NCI-H1092 (cell line): ENCODE measurements at places on chromosomes 1 and 21.

GRCh38 chr1:108574008-108574407 is 14.1 kb downstream of the EEIG2 start:
- no peak for DNase-seq

GRCh38 chr1:167744901-167745300 is 23.1 kb downstream of the MPZL1 start:
- no peak for DNase-seq

DNA sequence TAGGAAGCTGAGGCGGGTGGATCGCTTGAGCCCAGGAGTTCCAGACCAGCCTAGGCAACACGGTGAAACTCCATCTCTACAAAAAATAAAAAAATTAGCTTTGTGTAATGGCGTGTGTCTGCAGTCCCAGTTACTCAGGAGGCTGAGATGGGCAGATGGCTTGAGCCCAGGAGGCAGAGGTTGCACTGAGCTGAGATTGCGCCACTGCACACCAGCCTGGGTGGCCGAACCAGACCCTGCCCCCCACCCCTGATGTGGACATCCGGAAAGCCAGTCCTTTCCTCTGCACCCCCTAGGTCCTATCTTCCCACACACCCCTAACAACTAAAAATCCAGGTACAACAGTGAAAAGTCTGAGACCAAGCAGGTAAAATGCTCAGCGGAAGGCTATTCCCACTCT is 71.9 kb downstream of the PLD5 start:
- DNase-seq: no peak

GRCh38 chr1:180927841-180928240 is 15.1 kb downstream of the KIAA1614 start:
- peak; percentile 82 for DNase-seq

DNA sequence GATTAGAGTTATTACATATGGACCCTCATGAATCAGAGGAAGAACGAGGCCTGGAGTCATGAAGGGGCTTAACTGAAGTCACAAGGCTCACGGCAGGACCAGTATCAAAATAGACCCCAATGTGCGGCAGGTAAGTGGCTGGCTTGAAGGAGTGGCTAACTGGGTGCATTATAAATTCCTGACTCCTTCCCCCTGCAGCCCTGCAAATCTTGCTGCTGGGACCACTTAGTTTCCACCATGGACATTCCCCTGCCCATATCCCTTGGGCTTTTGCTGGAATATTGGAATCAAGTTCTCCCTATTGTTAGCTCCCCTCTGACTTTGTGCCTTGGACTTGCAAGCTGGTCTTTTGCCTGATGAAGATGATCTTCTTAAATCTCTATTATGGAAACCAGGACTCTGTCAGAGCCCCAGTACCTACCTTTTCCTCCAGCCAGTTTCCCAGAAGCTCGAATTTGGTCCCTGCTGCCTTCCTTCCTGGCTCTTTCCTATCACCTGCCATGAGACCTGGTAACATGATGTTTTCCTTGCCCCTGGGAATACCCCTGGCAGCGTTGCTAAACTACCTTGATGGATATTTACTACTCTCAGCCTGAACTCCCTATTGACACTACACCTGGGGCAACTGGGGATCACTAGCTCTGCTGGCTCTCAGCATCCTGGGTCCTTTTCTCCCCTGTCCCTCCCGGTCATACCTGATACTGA is 156.0 kb upstream of the JUN start:
- DNase-seq: no peak

GRCh38 chr21:27703791-27704190 is 736.9 kb upstream of the ADAMTS5 start:
- DNase-seq: no peak

DNA sequence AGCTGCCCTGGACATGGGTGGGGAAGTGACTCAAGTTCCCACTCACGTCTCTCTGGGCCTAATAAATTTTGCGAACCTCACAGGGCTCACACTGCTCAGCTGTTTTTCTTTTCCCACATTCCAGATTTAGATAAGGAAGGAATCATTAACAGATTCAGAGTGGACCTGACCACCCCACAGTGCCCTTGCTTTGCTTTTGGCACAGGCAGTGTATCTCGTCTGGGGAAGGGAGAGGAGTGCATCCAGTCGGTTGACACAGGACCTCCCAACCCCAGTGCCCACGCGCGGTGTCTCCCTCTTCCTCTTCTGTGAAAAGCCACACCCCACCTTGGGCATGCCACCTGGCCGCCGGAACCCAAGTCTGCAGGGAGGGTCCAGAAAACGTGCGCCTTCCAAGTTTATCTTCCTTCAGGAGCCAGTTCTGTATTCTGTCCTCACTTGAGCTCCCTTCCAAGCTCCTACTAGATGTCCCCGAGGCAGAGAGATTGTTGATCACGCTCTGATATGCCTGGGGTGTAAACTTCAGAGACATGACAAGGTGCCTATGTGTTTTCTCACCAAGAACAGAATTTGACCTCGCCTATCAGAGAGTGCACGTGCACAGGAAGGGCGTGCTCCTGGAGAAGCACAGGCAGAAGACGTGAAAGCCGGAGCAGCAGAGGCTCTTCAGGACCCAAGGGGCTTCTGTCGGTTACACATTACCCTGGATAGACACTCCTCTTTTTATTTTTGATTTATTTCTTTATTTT is 9.5 kb upstream of the SLC2A5 start:
- no peak for DNase-seq

GRCh38 chr1:199009447-199009846 is 370.6 kb downstream of the PTPRC start:
- no peak for DNase-seq

GRCh38 chr21:27674041-27674615 is 707.2 kb upstream of the ADAMTS5 start:
- no peak for DNase-seq

- DNase-seq: no peak
Measured at GRCh38 chr1:18064534-18064933, 43.1 kb upstream of the IGSF21 start.

DNA sequence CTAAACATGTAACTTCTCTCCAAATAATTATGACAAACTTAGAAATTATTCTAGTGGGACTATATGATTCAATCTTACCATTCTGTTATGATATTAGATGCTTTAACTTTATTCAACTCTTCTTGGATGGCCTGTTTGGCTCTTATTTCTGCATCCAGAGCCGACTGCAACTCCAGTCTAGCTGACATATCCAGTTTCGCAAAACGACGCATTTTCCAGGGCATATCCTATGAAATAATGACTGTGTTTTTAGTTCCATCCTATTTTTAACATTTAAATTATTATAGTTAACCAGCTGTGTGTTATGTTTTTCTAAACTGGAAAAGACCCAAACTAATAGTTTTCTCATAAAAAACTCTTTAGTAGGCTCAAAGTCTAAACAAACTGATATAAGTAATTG is 133.7 kb downstream of the COQ8A start:
- DNase-seq: no peak

DNA sequence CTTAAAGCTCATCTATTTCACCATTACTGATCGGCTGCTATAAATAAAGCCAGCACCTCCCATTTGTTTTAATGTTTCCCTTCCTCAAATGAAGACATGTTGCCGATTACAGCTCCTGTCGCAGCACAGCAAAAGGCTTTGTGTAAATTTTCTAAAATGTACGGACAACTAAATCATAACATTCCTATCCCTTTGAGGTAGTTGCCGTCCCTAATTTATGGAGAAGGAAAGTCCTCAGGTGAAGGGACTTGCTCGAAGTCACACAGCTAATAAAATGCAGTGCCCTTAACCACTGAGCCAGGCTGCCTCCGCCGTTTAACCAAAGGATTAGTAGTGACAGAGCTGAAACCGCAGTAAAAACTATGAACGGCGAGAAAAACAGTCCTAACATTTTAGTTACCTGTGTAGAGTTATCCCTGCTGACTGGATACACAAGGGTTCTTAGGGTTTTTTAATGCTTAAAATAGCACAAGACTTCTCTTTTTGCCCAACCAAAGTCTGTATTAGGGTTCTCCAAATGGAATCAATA is 871 bp downstream of the PINK1 start:
- DNase-seq: no peak

DNA sequence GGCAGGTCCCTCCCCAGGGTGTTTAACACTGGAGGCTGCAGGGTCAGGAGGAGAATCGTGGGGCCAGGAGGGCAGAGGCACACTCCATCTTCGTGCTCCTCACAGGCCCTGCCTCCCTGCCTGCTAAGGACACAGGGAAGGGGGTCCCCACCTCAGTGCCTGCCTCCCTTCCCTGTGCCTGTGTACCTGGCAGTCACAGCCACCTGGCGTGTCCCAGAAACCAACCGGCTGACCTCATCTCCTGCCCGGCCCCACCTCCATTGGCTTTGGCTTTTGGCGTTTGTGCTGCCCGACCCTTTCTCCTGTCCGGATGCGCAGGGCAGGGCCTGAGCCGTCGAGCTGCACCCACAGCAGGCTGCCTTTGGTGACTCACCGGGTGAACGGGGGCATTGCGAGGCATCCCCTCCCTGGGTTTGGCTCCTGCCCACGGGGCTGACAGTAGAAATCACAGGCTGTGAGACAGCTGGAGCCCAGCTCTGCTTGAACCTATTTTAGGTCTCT is 623 bp upstream of the BGLAP start:
- DNase-seq: no peak

DNA sequence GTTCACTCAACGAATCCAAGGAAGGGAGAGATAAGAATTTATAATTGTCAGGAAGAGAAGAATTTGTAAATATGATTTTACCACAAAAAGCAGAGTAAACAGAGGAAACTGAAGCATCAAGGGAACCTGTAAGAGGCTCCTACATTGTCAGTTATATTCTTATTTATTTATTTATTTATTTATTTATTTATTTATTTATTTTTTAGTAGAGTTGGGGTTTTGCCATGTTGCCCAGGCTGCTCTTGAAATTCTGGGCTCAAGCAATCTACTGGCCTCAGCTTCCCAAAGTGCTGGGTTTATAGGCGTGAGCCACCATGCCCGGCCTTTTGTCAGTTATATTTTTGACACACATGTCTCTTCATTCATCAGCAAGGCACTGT is 47.1 kb downstream of the FCRL3 start:
- DNase-seq: no peak

GRCh38 chr1:6205849-6206519 is at the start of gene RNF207:
Gene RNF207, plus strand, starts transcription at chr1:6206119. Its CDS starts 417 bp downstream, at chr1:6206536.
- no peak for DNase-seq

DNA sequence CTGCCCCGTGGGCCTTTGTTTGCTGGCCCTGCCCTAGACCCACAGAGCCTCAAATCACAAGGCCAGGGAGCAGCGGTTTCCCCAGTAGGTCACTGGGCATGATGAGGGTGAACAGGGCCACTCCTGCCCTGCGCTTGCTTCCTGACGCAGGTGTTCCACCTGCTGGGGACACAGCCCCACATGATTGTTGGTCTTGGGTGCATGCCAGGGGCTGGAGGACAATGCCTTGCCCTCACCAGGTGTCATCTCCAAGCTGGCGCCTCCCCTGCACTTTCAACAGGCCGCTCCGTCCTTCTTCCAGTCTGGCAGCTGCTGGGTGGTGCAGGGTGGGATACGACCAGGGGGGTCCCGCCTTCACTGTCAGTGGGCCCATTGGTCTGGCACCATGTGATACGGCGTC is 24.3 kb downstream of the IL10RB start:
- DNase-seq: peak; percentile 37

GRCh38 chr21:20306836-20307235 is 691.4 kb upstream of the NCAM2 start:
- no peak for DNase-seq

DNA sequence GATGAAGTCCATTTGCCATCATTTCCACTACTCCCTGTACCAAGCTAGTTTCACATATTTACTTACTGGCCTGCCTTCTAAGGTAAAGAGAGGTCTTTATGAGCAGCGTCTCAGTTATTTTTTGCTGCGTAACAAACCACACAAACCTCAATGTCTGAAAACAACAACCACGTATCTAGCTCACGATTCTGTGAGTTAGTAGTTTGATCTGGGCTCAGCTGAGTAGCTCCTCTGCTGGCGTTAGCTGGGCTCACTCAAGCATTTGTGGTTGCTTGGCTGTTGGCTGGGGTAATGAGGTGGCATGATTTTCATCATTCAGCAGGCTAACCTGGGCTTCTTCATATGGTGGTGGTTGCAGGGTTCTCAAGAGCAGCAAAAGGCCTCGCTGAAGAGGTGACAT is 225.4 kb downstream of the FOXD2 start:
- no peak for DNase-seq

DNA sequence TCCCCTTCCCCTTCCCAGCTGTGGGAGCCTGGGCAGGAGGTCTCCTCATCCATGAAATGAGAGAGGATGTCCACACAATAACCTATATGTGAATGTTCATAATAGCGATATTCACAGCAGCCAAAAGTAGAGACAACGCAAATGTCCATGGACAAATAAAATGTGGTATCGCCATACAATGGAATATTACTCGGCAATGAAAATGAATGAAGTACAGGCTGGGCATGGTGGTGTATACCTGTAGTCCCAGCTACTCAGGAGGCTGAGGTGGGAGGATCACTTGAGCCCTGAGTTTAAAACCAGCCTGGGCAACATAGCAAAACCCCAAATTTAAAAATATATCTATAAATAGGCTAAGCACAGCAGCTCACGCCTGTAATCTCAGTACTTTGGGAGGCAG is 12.9 kb downstream of the ADPRS start:
- DNase-seq: no peak

DNA sequence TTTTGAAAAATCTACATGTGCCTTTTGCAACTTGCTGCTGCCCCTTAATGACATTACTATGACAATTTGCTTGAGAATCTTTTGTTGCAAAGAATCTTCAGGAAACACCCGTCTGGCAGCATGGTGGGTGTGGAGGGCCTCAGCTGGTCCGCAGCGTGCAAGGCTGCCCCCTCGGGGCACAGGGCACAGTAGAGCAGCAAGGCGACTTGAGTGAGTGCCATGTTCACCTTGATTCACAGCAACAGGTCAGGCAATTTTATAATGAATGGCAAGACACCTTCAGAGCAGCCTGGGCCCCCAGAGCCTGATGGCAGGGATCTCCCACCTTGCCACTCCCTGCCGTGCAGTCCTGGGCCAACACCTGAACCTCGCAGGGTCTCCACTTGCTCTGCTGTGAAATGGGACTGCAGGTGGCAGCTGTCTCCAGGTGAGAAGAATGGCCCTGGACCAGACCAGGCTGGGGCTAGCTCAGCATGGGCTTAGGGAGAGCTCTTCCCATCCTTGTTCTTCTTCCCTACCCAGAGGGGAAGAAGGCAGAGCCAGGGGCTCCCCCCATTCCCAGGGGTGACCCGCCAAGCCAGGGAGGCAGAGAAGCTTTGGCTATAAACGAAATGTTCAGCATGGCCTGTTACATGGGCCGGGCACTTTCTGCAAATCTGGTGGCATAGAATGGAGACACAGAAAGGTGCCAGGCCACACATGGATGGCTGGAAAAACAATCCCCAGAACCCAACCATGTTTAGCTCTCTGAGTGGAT is 34.5 kb upstream of the ACTRT2 start:
- no peak for DNase-seq

- DNase-seq: no peak
Measured at GRCh38 chr1:62250126-62250726, 55.6 kb downstream of the L1TD1 start.

DNA sequence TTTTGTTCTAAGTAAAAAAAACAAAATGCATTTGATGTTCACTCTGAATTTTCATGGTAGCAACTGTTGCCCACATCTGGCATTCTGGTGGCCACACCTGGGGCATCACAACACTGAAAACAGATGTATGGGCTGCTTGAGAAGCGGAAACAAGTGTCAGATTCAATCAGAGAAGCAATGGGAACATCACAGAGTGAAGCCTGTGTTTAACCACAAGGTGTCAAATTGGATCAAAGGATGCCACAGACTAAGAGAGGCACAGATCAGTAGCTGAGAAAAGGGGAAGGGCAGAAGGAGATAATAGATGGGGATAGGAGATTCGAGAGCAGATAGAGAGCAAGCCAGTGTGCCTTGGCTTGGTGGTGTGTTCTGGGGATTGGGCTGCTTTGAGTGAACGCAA is 49.8 kb upstream of the MTF2 start:
- no peak for DNase-seq
